AG04450 (cell line): ENCODE measurements at places on chromosomes 4 and X.

DNA sequence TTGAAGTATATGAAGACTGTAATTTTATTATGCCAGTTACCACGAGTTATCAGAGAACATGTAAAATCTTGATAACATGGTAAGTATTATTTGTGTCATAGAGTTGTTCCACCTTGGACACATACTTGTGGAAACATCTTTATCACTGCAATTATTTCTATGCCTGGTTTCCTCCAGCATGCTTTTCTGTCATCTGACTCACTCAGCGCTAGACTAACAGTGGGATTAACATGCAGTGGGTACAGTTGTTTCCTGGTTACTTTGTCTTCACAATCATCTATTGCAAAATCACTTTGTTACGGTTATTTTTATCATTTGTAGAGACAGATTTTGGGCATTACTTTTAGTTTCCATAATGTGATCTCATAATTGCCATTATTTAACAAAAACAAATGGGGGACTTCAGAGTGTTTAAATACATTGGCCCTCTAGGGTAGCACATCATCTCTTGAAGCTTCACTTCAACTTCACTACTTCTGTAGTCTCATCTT lies at the start of gene STATH:
STATH (plus strand) TSS at position 441 of the 491 bp plus-strand sequence. CDS start 2,472 bp downstream, outside the sequence.
- no peak for DNase-seq

GRCh38 chr4:11912886-11913285 lies 484.2 kb upstream of the HS3ST1 start:
- DNase-seq, result no peak

GRCh38 chr4:5266991-5267390 lies 215.7 kb downstream of the STK32B start:
- no peak for DNase-seq

DNA sequence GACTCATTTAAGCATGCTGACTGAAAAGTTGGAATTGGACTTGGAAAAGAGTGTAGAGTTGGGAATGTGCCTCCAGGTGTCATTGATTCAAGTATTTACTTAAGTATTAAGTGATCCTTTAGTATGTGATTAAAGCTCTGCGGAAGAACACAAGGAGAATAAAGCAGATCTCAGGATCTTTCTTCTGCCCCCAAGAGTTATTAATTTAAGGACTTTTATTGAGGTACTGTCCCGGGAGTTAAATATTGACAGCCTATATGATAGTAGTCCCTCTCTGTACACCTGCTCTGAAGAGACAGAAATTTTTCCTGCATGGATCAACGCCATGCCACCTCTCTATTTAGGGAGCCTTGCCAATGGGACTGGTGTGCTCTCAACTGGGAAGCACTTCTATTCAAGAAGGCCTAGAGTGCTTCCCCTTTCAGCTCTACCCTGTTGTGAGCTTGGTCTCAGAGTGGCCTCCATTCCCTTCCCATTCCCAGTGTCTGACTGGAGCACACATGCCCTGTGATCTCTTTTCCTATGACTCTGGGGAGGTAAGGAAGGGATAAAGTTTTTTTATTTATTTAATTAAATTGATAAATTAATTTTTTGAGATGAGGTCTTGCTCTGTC lies 75.9 kb downstream of the SHISA3 start:
- no peak for DNase-seq

DNA sequence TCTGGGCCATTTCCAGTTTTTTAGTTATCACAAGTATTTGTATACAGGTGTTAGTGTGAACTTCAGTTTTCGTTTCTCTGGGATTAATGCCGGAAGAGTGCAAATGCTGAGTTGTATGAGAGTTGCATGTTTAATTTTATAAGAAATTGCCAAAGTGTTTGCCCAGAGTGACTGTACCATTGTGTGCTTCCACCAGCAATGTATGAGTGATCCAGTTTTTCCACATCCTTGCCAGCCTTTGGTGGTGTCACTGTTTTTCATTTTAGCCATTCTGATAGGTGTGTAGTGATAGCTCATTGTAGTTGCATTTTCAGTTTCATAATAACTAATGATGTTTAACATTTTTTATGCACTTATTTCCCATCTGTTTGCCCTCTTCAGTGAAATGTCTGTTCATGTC lies 18.4 kb downstream of the PLS3 start:
- no peak for DNase-seq

DNA sequence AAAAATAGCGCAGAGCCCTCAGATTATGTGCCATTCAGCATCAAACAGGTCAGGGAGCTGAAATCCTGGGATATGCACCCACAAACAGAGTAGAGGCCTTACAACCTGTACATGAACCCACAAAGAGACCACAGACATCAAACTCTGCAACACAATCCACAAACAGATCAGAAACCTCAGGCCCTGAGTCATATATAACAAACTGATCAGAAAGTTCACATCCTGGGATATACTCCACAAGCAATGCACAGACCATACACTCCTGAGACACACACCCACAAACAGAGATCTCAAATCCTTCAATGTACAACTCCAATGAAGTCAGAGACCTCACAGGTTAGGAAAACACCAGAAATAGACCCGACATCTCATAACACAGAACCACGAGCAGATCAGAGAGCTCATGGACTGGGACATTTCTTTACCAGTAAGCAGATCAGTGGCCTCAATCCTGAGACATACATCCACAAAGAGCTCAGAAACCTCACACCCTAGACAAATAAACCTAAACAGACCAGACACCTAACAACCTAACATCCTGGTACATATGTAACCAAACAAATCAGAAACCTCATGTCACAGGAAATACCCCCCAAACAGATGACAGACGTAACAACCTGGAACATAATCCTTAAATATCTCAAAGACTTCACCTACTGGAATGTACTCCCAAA lies 24.2 kb downstream of the SUV39H1 start:
- no peak for DNase-seq

- DNase-seq, result no peak
Measured at GRCh38 chr4:22014222-22014741, 65.7 kb upstream of the KCNIP4 start.

GRCh38 chr4:14967982-14968381 lies 34.3 kb upstream of the CPEB2 start:
- no peak for DNase-seq

DNA sequence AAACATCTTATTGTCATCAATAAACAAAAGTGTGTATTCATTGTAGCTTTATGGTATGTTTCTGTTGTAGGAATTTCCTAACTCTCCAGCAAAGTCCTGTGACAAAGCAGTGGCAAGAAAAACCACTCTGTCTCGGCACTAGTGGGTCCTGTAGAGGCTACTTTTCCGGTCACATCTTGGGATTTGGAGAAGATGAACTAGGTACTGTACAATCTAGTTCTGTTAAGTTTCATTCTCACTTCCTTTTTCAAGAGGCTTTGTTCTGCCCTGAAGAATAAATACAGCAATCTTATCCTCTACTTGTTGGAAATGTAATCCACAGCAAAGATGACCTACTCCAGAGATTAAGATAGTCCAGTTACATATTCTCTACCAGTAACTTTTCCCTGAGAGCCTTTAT lies 69.3 kb downstream of the HHIP start:
- DNase-seq, result no peak

- no peak for DNase-seq
Measured at GRCh38 chrX:153925739-153926551, at the start of gene ARHGAP4. ARHGAP4 (minus strand) TSS chrX:153926264; CDS start chrX:153926202, 62 bp downstream.
